Ascending aorta (tissue), 2 donors: ENCODE measurements at places on chromosomes 6 and 20.

DNA sequence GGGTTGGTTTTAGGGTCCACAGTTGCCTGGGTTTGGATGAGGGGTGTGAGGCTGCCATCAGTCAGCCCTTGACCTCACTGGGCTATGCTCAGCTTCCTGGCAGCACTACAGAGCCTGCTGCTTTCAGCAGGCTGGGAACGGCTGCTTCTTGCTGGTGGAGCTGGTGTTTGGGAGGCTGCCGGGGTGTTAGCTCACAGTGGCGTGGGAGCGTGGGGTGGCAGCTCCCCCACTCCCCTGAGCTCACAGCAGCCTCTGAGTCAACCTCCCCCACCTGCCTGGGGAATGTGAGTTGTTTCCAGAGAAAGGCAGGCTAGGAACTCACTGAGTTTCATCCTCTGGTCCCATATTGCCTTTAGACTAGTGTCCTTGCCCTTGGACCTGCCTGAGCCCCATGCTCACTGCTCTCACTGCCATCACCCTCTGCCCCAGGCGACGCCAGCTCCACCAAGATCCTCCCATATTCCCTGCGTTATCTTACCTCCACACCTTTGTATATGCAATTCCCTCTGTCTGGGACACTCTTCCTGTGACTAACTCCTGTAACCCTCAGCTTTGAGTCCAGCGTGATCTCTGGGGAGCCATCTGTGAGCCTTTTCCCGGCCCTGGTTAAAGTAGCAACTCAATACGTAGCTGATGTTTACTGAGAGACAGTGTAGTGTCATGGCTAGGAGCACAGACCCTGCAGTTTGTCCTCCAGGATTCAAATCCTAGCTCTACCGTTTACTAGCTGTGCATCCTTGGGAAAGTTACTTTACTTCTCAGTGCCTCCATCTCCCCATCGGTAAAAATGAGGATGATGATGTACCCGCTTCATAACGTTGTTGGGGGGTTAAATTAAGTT lies 34.8 kb downstream of the PPP1R16B start:
- no peak for DNase-seq

DNA sequence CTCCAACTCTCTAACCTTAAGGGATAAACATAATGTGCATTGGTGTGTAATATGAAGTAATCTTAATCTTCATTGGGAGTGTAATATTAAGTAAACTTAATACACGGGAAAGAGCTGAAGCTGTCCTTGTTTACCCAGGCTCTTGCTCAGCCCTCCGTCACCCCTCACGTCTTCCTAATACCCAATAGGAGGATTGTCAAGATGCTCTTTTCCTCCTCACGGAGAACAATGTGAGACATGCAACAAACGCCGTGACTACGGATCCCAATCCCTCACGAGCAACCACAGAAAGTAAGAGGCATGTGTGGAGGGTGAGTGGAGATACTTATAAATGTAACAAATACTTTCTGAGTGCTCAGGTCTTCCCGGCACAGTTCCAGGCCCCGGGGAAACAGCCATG lies 11.0 kb downstream of the KIF16B start:
- no peak for DNase-seq

- DNase-seq: no peak
Observed at GRCh38 chr6:149990661-149991471, 27.1 kb downstream of the ULBP1 start.

DNA sequence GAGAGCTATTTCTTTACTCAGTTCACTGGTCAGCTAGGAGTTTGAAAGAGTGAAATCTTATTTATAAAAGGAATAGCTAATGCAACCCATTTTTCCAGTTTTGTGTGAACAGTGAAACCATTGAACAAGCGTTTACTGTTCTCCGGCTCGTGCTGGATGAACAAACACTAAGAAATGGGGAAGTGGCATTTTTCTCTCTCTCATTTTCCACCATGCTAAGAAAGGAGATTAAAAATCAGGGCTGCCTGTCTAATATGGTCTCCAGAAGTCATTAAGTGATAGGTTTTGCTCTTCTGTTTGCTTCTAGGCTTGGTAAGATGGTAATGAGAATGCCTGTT lies 774 bp upstream of the SFT2D1 start:
- no peak for DNase-seq

- DNase-seq: no peak
Observed at GRCh38 chr6:71478834-71479541, 190.4 kb downstream of the OGFRL1 start.
